ENCODE measurements at places on chromosomes 1 and 21. TPM values are rescaled to one million over a fixed set of nuclear protein-coding genes. Genes with fewer than 3 reads are reported as not detected.

Gene EDEM3
- 25.3 TPM for total RNA-seq

Gene KCNT2
- not detected for total RNA-seq

Gene LCE1D
- total RNA-seq = not detected

Gene FCRL4
- total RNA-seq = not detected

Gene KCNA3
- 24.0 TPM for total RNA-seq

Gene CD101
- 0.18 TPM for total RNA-seq

DNA sequence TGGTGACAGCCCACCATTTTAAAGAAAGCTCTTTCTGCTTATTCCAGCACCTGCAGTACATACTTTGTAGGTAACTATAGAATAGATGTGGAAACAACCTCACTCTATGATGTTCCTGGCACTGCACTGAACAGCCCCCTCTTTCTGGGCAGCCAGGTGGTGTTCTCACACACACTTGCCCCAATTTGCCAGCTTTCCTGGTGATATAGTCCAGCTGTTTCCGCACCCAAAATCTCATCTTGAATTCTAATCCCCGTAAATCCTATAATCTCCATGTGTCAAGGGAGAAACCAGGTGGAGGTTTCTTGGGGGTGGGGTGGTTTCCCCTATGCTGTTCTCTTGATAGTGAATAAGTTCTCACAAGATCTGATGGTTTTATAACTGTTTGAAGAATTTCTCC lies 102.2 kb downstream of the FCRL5 start:
- DNase-seq = no peak

GRCh38 chr1:54791880-54792522 lies 9.1 kb downstream of the TTC22 start:
- DNase-seq = no peak

GRCh38 chr1:153291514-153291913 lies 21.2 kb downstream of the PGLYRP3 start:
- DNase-seq = no peak

- no peak for DNase-seq
These were observed 57.9 kb upstream of the LGALS8 start for GRCh38 chr1:236465959-236466303.

DNA sequence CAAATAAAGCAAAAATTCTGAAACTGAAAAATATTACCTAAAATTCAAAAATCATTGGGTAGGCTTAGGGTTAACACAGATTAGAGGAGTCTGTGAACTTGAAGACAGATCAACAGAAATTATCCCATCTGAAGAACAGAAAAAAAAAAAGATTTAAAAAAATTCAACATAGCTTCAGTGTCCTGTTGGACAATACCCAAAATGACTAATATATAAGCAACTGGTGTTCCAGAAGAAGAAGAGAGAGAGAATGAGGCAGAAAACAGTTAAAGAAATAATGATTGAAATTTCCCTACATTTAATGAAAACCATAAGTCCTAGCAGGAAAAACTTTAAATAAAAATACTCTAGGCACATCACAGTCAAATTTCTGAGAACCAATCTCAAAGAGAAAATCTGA lies 31.5 kb downstream of the TMCO1 start:
- no peak for DNase-seq

- peak; percentile 11 for DNase-seq
These were observed 93.1 kb upstream of the HAO2 start for GRCh38 chr1:119275145-119276134.

GRCh38 chr1:45306905-45307304 lies 19.8 kb upstream of the HPDL start:
- DNase-seq = no peak

- no peak for DNase-seq
These were observed 159.4 kb downstream of the DHRS3 start for GRCh38 chr1:12458571-12458970.

DNA sequence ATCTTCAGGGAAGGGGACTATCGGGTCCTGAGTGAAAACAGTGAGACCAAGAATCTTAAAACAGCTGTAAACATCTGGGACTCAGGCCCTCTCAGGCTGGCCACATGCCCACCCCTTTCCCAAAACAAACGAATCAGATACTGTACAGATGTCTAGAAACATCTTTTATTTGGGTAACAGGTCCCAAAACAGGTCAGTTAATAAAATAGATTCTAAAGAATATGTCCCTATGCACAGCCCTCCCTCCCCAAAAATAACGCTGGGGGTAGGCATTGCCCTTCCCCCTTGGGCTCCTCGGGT lies 499 bp upstream of the CRTC2 start:
- no peak for DNase-seq

- DNase-seq = no peak
These were observed 14.0 kb downstream of the KCNN3 start for GRCh38 chr1:154856049-154856448.

DNA sequence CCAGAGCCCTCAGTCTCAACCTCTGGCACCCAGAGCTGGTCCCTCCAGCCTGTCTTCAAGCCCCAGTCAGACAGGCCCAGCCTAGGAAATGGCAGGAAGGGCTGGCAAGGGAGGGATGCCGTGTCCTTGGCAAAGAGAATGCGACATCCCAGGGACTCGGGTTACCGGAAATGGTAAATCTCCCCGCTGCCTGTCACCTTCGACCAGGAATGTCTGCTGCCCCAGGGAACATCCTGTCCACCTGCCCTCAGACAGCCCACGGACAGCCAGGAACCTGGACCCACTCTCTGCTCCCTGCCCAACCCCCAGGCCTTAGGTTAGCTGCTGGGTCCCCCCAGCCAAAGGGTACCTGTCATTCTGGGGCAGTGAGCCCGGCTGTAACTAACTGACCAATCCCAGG lies 23.9 kb downstream of the HSPG2 start:
- no peak for DNase-seq

- no peak for DNase-seq
These were observed 45.1 kb downstream of the MT1HL1 start for GRCh38 chr1:236959112-236959511.

DNA sequence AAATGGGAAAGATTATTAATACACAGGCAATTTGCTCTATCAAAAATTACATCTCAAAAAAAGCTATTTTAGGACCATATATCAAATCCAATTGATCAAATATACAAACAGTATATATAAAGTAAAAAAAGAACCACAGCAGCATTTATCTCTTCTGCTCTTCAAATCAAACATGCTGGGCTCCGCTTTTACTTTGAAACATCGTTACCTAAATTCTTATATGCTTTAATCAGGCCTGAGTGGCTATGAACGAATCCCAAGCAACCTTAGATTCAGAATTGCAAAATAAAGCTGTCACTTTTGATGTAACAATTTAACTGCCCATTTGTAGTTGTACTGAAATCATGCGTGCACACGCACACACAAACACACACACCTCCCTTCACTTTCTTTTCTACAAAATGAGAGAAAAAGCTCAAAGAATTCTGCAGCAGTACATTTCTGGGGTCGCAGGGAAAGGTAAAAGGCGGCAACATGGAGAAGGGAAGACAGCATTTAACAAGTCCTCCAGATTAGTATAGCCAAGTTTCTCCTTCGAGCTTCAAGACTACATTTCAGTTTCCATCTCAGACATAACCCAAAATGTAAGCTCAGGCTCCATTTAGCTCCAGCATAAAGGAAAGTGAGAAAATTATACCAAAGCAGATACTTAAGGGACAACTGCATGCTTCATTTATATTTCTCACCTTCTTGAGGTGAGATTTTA lies 92.2 kb upstream of the TTC39A start:
- no peak for DNase-seq

DNA sequence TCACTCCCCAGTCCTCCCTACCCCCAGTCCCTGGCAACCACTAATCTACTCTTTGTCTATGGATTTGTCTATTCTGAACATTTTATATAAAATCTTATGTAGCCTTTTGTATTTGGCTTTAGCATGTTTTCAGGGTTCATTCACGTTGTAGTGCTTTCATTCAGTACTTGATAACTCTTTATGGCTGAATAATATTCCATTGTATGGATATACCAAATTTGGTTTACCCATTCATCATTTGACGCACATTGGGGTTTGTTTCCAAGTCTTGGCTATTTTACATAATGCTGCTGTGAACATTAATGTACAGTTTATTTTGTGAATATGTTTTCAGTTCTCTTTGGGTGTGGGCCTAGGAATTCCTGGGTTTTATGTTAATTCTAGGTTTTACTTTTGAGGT lies 2.6 kb downstream of the KDM1A start:
- no peak for DNase-seq

All from activated T-helper 2 cell treated with anti-CD3 and anti-CD28 coated beads, Interferon-gamma antibody, Interleukin-2, Interleukin-4, amounts not matched to agents 10 μg/mL and 5 μg/mL and 100 μg/mL, durations not matched to agents 14 hours and 24 hours and 36 hours (primary cell).